ENCODE measurements at places on chromosomes 12 and 14. TPM values are rescaled to one million over a fixed set of nuclear protein-coding genes. Genes with fewer than 3 reads are reported as not detected.

Gene GUCY2C
- not detected for total RNA-seq

Gene AGAP2
- 1.9 TPM for total RNA-seq

Gene STXBP6
- total RNA-seq = 11.5 TPM

Gene TBK1
- total RNA-seq = 20.5 TPM

Gene OR4E1
- not detected for total RNA-seq

Gene MYF6
- total RNA-seq = not detected

Gene RPL10L
- not detected for total RNA-seq

Gene PRKCH
- total RNA-seq = 13.4 TPM

Gene APOF
- total RNA-seq = not detected

Gene WIF1
- not detected for total RNA-seq

Gene CNIH1
- 140 TPM for total RNA-seq

Gene LRIG3
- total RNA-seq = 80.4 TPM

Gene PTCSC3
- not detected for total RNA-seq

Gene TRPV4
- 2.2 TPM for total RNA-seq

Gene CLEC7A
- not detected for total RNA-seq

Gene GPRC5A
- 13.1 TPM for total RNA-seq

Gene TMCC3
- 0.59 TPM for total RNA-seq
